ENCODE measurements at places on chromosomes 1 and 21. TPM values are rescaled to one million over a fixed set of nuclear protein-coding genes. Genes with fewer than 3 reads are reported as not detected.

The IGSF3 gene
- total RNA-seq = 7.2 TPM

DNA sequence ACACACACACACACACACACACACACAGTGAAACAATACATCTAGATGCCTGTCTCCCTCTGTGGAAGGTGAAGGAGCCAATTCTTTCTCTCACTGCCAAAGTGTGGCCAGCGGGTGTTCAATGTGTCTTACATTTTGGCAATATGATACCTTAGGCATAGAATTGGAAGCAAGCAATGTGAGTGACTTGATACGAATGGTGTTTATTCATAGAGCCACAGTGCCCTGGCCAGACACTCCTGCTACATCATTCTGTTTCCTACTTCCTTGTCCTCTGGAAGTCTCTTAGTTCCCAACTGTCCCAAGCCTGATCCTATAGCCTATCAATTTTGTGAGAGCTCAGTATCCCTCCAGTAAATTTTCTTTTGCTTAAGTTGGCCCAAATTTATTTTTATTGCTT lies 170.0 kb upstream of the L1TD1 start:
- no peaks in the 10 kb centered on the region for H3K4me1 ChIP-seq
- no peak for DNase-seq
- H3K4me3 ChIP-seq = no peak overlapping the region
- H3K27ac ChIP-seq = no peak overlapping the region

The TEDDM1 gene
- not detected for total RNA-seq

The TACSTD2 gene
- total RNA-seq = 0.71 TPM

DNA sequence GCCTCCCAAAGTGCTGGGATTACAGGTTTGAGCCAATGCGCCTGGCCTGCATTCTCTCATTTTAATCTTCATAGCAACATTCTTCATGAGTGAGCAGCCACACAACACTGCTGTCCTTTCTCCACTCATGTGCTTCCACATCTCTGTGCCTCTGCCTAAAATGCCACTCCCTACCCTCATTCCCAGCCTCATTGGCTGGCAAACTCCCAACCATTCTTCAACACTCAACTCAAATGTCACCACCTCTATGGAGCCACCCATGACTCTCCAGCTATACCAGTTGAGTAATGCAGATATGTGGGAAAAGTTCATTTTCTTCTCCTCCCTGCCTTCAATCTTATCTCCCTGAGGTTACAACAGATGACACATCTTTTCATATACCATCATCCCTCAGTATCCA lies 53.9 kb upstream of the ZC3H12A start:
- H3K27me3 ChIP-seq = no peaks in the 10 kb centered on the region
- no peak overlapping the region for H3K4me3 ChIP-seq
- no peak for DNase-seq
- H3K4me1 ChIP-seq = no peaks in the 10 kb centered on the region

DNA sequence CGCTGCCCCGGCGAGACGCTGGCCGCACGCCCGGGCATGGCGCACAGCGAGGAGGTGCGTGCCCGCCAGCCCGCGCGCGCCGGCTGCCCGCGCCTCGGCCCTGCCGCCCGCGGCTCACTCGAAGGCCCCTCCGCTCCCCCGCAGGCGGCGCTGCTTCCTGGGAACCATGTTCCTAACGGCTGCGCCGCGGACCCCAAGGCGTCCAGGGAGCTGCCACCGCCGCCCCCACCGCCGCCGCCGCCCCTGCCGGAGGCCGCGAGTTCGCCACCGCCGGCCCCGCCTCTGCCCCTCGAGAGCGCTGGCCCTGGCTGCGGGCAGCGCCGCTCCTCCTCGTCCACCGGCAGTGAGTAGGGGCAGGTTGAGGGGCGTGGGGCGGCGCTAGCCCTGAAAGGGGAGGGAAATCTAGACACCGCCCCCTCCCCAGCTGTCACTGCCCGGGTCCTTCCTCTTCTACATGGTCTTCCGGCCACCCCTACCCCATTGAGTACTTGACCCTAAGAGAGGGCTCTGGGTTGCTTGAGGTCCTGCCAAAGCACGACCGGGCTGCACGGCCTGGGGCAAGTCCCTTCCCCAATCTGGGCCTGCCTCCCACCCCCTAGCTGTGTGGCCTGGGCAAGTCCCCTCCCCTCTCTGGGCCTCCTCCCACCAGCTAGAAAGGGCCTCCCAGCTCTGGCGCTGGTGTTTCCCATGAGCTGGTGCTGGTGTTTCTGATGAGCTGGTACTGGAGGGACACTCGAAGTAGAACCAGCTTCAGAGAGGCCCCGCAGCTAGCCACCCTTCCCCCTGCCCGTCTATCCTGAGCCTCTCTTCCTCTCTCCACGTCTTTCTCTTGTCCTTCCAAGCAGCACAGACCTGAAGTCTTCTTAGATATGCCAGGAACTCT lies 17.0 kb downstream of the TNFRSF25 start:
- H3K36me3 ChIP-seq = no peaks in the 10 kb centered on the region
- no peak for DNase-seq
- H3K27ac ChIP-seq = no peak overlapping the region
- peaks cover 25% of the 10 kb centered on the region for H3K4me1 ChIP-seq

GRCh38 chr1:43834280-43835081 lies 99.1 kb upstream of the ARTN start:
- H3K4me3 ChIP-seq = no peak overlapping the region
- no peaks in the 10 kb centered on the region for H3K36me3 ChIP-seq
- peak overlapping the region; percentile 62 for H3K27ac ChIP-seq
- peaks cover 32% of the 10 kb centered on the region for H3K4me1 ChIP-seq
- H3K27me3 ChIP-seq = no peaks in the 10 kb centered on the region

DNA sequence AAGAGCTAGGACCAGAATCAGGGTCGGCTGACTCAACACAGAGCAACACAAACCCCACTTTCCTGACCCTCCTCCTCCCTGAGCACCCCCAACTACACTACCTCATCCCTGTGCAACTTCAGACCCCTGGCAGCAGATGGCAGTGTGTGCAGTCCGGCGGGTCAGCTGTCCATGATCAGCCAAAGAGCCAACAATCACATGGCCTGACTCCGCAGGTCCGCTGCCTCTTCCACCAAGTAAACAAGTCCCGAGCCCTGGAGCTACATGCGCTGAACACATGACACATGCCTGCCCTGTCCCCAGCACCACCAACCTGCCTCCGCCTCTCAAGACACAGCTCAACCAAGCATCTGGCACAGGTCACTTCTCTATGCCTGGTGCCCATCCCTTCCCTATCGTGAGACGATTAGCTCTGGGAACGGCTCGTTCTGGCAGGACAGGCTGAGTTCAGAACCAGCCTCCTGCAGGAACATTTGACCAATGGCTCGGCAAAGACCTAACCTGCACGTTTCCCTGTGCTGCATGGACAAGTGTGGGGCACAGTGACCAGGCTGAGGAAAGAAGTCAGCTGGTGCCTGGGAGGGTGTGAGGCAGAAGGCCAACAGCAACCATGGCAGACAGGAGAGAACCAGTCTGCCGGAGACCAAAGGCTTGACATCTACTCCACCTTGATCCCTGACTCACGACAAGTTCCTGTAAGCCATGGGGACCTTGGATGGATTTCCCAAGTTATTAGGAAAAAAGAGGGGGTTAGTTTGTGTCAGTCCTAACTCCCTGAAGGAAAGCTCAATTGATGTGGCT lies 60.3 kb downstream of the CD46 start:
- H3K4me3 ChIP-seq = no peak overlapping the region
- H3K4me1 ChIP-seq = peaks cover 100% of the 10 kb centered on the region
- H3K27ac ChIP-seq = peak overlapping the region; percentile 79
- peak; percentile 93 for DNase-seq
- no peaks in the 10 kb centered on the region for H3K27me3 ChIP-seq

GRCh38 chr1:9068981-9069325 lies 482 bp downstream of the SLC2A5 start:
- peak overlapping the region; percentile 72 for H3K27ac ChIP-seq
- no peaks in the 10 kb centered on the region for H3K36me3 ChIP-seq
- peak overlapping the region; percentile 29 for H3K4me3 ChIP-seq
- DNase-seq = no peak
- peaks cover 32% of the 10 kb centered on the region for H3K4me1 ChIP-seq
- no peaks in the 10 kb centered on the region for H3K27me3 ChIP-seq

DNA sequence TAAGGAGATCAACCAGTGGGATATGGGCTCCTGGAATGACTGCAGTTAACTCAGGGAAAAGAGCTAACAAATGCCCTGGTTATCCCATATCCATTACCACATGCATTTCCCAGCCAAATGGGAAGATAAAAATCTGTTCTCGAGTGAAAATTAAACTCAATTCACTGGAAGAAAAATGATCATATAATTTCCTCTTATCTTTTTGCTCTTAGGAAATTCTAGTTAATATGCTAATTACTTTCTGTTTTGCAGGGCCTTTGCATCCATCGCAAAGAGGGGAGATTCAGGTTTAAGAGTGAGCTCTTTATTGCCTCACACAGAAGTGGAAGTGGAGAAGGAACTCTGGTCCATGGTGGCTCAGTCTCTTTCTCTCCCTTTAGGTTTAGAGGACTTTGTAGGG lies 3.9 kb upstream of the IL24 start:
- no peak overlapping the region for H3K4me3 ChIP-seq
- H3K27me3 ChIP-seq = no peaks in the 10 kb centered on the region
- no peaks in the 10 kb centered on the region for H3K36me3 ChIP-seq
- H3K27ac ChIP-seq = no peak overlapping the region

- no peak overlapping the region for H3K4me3 ChIP-seq
- no peak overlapping the region for H3K27ac ChIP-seq
- H3K27me3 ChIP-seq = no peaks in the 10 kb centered on the region
- no peak for DNase-seq
- no peaks in the 10 kb centered on the region for H3K4me1 ChIP-seq
Observed at GRCh38 chr1:47894410-47895278, 102.5 kb downstream of the TRABD2B start.

DNA sequence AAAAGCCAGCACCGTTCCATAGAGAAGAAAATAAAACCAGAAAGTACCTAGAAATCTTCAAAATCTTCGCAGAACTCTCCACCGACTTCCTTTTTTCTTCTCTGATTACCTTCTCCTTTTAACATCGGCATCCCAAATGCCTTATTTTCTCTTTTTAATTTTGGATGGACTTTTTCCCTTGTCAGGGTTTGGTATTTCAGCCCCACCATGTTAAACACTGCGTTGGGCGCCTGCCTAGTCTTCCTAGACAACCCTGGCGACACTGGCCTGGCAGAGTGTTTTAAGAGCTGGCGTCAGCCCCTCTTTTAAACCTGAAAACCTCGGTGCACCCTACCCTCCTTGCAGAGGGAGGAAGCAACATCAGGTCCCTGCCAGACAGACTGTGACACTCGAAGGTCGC lies 66.0 kb upstream of the EFHD2 start:
- H3K36me3 ChIP-seq = no peaks in the 10 kb centered on the region
- no peaks in the 10 kb centered on the region for H3K27me3 ChIP-seq
- H3K4me3 ChIP-seq = no peak overlapping the region
- DNase-seq = peak; percentile 90

The PDE9A gene
- total RNA-seq = 102 TPM

Measured in sigmoid colon (tissue), 7 donors.